CMK (cell line): ENCODE measurements at places on chromosomes 5 and 9.

DNA sequence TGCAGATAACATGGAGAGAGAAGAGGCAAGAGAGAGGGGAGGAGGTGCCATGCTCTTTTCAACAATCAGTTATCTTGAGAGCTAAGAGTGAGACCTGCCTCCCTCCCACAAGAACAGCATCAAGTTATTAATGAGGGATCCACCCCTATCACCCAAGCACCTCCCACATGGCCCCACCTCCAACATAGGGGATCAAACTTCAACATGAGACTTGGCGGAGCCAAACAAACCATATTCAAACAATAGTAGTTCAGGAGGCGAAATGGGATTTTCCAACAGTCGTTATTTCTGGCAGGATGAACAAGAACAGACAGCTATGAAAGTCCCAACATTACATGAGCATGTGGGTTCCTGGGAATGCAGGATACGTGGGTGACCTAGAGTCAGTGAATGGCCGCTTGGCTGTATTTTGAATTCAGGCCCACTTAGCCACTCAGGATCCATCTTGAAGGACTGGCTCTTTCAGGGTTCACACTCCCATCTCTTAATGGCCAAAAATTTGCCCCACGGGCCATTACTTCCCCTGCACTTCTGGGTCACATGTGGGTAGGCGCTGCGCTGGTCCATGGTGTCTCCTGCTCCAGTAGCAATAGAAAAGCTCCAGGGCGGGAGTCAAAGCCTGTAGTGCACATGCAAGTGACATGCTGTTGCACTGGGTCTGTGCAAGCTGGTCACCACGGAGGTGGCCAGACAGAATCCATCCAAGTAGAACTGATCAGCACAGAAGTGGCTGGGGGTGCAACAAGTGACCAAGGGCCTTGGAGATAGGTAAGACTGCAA is 7.1 kb upstream of the FAF2 start:
- DNase-seq = no peak

GRCh38 chr5:151222790-151223446 is 974 bp downstream of the CCDC69 start:
- peak; percentile 46 for DNase-seq

DNA sequence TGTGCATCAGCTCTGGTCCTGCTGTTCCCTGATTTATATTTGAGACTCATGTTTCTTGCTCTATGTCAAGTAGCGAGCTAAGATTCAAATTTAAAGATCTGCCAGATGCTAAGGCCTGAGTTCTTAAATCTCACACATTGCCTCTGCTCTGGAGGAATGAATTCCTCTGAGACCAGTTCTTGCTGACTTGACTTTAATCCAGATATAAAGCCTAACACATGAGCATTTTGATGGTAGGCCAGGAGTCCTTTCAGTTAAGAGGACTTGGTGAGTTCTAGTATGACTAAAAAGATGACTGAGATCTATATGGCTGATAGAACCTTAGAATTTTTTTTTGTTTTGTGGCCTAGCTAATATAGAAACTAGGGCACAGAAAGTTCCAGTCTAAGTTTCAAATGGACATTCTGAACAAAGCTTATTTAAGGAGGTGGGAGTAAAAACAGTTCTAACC is 1.3 kb upstream of the INIP start:
- no peak for DNase-seq

GRCh38 chr5:141560725-141561483 is 57.9 kb downstream of the DIAPH1 start:
- no peak for DNase-seq

GRCh38 chr5:76805821-76806505 is 12.9 kb upstream of the F2RL1 start:
- DNase-seq = no peak

GRCh38 chr5:175344331-175345195 is 99.4 kb downstream of the DRD1 start:
- DNase-seq = no peak

GRCh38 chr9:1979741-1980367 is 35.3 kb upstream of the SMARCA2 start:
- DNase-seq = no peak
